Kasumi-1 (cell line): ENCODE measurements at places on chromosomes 4 and X.
A peak's percentile ranks its signal among the peaks of the same experiment; 100 is the strongest.

- DNase-seq, result peak; percentile 96
Measured at GRCh38 chr4:53688186-53688790, 97.0 kb upstream of the LNX1 start.

DNA sequence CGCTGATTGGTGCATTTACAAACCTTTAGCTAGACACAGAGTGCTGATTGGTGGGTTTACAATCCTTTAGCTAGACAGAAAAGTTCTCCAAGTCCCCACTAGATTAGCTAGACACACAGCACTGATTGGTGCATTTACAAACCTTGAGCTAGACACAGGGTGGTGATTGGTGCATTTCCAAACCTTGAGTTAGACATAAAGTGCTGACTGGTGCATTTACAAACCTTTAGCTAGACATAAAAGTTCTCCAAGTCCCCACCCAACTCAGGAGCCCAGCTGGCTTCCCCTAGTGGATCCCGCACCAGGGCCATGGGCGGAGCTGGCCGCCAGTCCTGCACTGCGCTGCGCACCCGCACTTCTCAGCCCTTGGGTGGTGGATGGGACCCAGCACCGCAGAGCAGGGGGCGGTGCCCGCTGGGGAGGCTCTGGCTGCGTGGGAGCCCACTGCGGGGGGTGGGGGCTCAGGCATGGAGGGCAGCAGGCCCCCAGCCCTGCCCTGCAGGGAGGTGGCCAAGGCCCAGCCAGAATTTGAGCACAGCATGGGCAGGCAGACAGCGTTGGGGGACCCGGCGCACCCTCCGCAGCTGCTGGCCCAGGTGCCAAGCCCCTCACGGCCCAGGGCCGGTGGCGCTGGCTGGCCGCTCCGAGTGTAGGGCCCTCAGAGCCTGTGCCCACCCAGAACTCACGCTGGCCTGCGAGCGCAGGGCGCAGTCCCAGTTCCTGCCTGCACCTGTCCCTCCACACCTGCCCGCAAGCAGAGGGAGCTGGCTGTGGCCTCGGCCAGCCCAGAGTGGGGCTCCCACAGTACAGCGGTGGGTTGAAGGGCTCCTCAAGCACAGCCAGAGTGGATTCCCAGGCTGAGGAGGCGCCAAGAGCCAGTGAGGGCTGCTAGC, 608.9 kb upstream of the LCORL start:
- no peak for DNase-seq

DNA sequence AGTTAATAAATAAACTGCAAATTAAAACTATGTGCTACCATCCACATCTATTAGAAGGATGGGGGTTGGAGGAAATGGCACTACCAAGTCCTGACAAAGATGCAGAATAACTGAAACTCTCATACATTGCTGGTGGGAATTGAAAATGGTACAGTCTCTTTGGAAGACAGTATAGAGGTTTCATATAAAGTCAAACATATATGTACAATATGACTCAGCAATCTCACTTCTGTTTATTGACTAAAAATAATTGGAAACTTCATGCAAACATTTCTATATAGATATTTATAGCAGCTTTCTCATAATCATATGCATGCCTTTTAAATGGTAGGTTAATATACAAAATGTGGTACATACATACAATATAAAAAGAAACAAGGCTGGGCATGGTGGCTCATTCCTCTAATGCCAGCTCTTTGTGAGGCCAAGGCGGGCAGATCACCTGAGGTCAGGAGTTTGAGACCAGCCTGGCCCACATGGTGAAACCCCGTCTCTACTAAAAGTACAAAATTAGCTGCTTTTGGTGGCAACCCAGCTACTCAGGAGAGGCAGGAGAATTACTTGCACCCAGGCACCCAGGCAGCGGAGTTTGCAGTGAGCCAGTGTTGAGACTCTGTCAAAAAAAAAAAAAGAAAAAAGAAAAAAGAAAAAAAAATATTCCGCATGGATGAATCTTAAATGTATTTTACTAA, 225.0 kb upstream of the CXXC4 start:
- DNase-seq, result no peak

DNA sequence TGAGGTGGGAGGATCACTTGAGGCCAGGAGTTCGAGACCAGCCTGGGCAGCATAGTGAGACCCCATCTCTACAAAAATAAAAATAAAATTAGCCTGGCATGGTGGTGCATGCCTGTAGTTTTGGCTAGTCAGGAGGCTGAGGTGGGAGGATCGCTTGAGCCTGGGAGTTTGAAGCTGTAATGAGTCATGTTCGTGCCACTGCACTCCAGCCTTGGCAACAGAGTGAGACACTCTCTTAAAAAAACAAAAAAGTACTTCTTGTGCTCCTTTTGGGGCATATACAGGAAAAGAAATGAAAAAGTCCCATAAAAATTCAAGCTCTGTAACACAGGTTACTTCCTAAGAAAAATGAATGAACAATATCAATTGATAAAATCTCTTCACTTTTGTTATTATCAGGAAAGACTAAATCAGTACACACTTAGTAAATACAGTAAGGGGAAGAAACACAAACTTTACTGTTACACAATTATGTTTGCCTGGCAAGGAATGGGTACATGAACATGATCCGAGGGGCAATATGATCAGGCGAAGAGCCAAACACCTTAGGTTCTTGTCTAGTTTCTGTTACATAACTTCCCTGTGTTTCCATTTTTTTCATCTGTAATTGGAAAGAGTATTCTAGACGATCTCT, 46.9 kb downstream of the CCDC158 start:
- no peak for DNase-seq

- peak; percentile 21 for DNase-seq
Measured at GRCh38 chr4:69749771-69750170, 10.6 kb downstream of the SULT1B1 start.

GRCh38 chrX:149010013-149010852, 494.9 kb downstream of the IDS start:
- DNase-seq, result no peak

DNA sequence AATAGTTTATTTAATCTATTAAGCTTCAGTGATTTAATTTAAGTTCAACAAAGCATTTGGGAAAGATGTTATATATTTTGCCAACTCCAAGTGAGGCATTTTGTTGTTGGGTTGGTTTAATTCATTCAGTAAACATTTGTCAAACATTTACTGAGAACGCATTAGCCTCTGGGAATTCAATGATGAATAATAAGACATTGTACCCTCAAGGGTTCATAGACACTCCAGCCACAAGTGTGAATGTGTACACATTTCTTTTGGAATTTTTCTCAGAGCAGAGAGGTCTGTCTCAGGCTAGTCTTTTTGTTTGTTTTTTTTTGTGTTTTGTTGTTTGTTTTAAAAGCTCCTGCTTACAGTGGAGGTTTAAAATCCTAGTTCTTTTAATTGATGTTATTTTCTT, 203.9 kb downstream of the SOWAHB start:
- no peak for DNase-seq

DNA sequence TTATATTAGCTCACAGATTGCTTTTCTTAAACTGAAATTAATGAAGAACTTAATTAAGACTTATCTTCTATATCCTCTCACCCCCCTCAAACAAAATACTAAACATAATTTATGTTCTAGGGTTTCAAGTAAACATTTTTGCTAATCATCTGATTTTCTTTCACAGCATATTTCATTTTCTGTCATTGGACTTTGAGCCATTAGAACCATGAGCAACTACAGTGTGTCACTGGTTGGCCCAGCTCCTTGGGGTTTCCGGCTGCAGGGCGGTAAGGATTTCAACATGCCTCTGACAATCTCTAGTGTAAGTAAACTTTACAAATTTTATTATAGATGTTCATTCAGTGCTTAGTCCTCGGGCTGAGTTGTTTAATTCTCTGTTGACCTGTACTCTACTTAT, 3.3 kb downstream of the PDLIM5 start:
- no peak for DNase-seq

- DNase-seq, result no peak
Measured at GRCh38 chrX:40153345-40154249, 55.8 kb upstream of the BCOR start.

- no peak for DNase-seq
Measured at GRCh38 chr4:110371016-110371770, 104.8 kb upstream of the ENPEP start.

- DNase-seq, result no peak
Measured at GRCh38 chr4:174088795-174089194, 194.7 kb downstream of the FBXO8 start.

DNA sequence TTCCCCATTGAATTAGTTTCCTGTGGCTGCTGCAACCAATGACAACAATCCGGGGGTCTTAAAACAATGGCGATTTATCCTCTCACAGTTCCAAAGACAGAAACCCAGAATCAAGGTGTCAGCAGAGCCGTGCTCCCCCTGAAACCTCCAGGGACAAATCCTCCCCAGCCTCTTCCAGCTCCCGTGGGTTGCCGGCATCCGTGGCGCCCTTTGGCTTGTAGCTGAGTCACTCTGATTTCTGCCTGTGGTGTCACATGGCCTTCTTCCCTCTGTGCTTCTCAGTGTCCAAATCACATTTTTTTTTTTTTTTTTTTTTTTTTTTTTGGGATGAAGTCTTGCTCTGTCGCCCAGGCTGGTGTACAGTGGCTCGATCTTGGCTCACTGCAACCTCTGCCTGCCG, 64.5 kb upstream of the STX18 start:
- no peak for DNase-seq

- DNase-seq, result no peak
Measured at GRCh38 chr4:111400741-111401140, 744.5 kb upstream of the FAM241A start.

GRCh38 chr4:151667666-151668065, 93.1 kb downstream of the GATB start:
- no peak for DNase-seq

DNA sequence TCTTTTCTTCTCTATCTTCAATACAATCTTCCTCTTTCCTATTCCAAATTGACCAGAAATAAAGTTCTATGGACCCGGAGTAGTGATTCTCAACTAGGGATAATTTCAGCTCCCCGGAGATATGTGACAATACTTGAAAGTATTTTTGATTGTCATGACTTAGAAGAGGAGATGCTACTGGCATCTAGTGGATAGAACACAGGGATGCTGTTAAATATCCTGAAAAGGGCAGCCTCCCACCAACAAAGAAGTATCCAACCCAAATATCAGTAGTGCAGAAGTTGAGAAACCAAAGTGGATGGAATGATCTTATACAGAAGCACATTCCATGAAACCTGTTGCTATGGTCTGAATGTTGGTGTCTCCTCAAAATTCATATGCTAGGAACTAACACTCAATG, 65.7 kb upstream of the NDST3 start:
- DNase-seq, result no peak

DNA sequence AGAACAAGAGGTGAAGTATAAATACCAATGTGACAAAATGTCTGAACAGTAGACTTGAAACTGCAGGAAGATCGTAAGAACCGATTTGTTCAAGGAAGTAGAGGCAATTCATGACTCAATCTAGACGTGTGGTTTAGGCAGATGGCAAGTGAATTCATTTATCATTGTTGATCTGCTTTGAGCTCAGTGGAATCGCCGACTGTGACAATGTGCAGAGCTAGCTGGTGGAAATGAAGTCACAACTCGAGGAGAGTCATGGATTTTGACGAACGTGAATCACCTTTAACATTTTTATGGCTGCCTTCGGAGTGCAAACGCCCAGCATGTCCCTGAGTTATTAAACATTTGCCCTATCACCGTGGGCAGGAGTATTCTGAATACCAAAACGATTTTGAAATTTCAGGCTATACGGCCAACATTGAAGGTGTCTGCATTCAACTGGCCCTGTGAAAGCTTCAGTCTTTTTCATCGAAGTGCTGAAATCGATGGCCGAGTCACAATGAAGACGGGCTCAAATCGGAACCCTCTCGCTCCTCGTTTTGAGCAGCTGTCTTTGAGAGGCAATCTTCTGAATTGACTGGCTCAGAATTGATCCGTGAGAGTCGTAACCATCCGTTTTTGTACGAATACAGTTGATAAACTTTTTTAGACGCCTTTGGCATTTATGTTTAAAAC, 689 bp upstream of the OGT start:
- DNase-seq, result peak; percentile 21

GRCh38 chrX:103329991-103330390, at the start of gene TCEAL7:
Gene TCEAL7 (plus strand): TSS chrX:103330239. CDS start chrX:103331404, 1,165 bp downstream.
- DNase-seq, result no peak

- no peak for DNase-seq
Measured at GRCh38 chrX:24858004-24858746, 157.6 kb downstream of the ARX start.
